ENCODE measurements at places on chromosomes 16 and 17.

DNA sequence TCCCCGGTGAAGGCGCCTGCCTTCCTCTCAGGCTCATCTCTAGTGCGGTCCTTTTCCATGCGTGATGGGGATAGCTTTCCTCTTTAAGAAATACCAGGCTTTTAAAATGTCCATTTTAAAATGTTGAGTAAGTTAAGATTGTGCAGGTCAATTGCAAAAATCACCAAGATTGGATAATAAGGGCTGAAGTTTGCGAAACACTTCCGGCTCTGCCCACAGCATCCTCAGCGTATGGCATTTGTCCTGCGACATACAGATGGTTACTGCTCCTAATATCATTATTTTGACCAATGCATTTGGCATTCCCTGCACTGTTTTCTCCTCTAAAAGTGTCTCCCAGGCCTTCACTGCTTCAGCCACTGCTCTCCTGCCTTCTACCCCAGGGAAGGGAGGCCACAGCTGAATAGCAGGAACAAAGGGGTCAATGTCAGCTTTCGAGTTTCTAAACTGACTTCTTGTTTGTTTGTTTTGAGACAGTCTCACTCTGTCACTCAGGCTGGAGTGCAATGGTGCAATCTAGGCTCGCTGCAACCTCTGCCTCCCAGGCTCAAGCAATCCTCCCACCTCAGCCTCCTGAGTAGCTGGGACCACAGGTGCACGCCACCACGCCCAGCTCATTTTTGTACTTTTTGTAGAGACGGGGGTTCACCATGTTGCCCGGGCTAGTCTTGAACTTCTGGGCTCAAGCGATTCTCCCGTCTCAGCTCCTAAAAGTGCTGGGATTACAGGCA, 91.9 kb downstream of the CRISPLD2 start:
- DNase-seq, result no peak

- DNase-seq, result no peak
These were observed 365.4 kb upstream of the TNRC6C start for GRCh38 chr17:77593081-77593480.

- DNase-seq, result no peak
These were observed 27.4 kb downstream of the NDEL1 start for GRCh38 chr17:8463099-8463498.

DNA sequence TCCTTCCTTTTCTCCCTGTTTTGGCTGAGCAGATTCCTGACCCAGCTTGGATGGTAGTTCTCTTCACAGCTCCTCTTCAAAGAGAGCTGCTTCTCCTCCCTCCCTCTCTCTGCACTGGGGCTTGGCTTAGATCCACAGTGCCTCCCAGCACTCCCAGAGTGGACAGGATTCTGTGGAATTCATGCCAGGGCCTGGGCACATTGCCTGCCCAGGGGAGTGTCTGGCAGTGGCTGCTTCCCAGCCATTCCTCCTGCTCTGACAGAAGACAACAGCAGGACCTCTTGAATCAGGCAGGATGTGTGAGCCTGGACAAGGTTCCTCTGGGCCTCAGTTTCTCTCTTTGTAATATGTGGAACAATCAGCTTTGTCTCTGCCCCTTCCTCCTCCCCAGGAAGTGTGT, 4.5 kb upstream of the MMP28 start:
- DNase-seq, result no peak

- DNase-seq, result no peak
These were observed 5.0 kb upstream of the BAHCC1 start for GRCh38 chr17:81390029-81390872.

- DNase-seq, result no peak
These were observed 2.1 kb downstream of the CSNK2A2 start for GRCh38 chr16:58195771-58196170.

GRCh38 chr16:73616166-73616753, 568.3 kb upstream of the ZFHX3 start:
- DNase-seq, result no peak

DNA sequence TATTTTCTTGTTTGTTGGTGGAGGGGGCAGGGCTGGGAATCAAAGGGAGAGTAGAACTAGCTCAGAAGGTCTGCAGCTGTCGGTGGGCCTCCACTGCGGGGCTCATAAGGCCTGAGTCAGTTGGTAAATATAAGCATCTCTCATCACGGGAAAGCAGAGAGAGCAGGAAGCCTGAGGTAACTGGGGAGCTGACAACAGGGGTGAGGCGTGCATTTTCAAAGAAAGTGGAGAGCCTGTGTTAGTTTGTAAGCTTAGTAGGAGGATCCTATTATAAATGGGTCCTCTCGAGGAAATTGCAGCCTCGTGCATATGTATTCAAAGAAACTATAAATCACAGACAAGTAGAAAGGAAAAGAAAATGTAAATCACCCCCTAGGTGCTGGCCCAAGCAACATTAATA, 221.0 kb upstream of the CDH13 start:
- DNase-seq, result no peak

GRCh38 chr17:56891751-56892150, 22.1 kb downstream of the TRIM25 start:
- peak; percentile 69 for DNase-seq

DNA sequence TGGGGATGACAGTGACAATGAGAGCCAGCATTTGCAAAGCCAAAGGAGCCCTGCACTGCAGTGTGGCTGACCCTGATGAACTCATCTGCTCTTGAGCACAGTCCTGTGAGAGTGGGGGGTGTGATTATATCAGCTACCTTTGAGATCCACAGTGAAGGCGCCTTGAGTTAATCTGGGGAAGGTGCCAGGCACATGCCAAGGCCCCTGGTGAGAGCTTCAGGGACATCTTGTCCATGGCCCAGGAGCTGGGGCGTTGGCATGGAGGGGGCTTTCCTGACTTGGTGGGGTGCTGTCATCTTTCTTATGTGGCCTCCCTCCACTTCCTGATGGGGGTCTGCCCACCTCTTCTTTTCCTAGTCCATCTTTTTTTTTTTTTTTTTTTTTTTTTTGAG, 86.5 kb downstream of the SNX29 start:
- DNase-seq, result no peak

DNA sequence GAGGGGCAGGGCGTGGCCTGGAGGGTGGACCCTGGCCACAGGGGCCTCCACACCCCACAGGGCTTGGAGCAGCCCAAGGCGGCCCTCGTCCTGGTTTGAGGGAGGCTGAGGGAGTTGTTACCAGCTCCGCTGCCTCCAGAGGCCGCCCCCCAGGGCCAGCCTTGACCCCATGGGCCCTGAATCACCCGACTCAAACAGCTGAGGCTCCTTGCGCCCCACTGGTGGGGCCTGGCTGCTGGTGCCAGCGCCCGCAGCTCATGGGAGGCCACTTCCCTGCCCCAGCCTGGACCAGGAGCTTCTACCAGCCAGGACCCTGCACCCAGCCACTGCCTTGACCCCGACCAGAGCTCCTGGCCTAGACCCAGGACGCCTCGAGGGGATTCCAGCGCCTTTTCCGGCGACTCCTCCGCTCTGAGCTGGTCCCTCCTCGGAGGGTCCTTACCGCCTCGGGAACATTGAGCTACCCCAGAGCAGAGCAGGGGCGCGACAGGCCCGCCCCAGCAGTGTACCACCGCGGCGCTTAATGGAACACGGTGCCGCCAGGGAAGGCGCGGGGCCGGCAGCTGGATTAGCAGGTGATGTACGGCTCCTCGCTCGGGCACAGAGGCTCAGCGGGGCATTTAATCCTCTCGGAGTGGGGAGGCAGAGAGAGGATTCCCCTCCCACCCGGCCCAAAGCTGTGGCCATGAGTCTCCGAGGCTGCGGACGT, 37.2 kb downstream of the GSE1 start:
- no peak for DNase-seq

DNA sequence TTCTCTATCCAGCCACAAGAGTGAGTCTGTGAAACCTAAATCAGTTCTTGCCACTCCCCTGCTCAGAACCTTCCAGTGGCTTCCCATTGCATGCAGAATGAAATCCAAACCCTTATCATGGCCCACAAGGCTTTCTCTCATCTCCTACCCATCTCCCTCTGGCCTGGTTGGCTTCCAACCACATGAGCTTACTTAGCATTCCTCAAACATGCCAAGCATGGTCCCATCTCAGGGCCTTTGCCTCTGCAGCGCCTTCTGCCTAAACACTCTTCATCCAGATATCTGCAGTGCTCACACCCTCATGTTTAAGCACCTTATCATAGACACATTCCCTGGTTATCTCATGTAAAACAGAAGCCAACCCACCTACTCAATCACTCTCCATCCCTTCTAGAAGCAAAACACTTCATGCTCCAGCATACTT, 15.5 kb downstream of the TK2 start:
- DNase-seq, result no peak
